ENCODE measurements at places on chromosomes 12 and 14. TPM values are rescaled to one million over a fixed set of nuclear protein-coding genes. Genes with fewer than 3 reads are reported as not detected.

The TUBA1A gene
- polyA plus RNA-seq = 429 TPM

GRCh38 chr14:77040741-77041653 is 12.5 kb upstream of the IRF2BPL start:
- no peak for DNase-seq

DNA sequence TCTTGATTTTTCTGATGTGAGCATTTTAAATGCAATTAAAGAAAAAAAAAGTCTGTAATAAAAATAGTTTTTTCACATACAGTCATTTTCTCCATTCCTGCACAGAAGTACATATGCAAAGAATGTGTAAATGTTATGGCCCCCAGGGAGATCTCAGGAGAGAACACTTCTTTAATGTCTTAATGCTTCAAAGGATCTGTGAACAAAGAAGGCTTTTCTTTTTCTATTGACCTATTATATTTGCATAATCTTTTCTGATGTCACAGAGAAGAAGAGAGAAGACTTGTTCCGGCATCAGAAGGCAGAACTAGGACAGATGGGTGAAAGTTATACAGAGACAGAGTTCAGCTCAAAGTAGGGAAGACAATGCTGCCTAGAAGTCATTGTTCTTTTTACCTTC is 413.5 kb upstream of the STXBP6 start:
- DNase-seq = no peak

GRCh38 chr12:512933-513332 is 53.2 kb downstream of the B4GALNT3 start:
- no peak for DNase-seq

The CACNA2D4 gene
- polyA plus RNA-seq = 1.8 TPM

GRCh38 chr14:100121643-100122480 is 37.6 kb downstream of the DEGS2 start:
- no peak for DNase-seq

- DNase-seq = no peak
Measured at GRCh38 chr14:100389497-100390104, 66.5 kb downstream of the SLC25A47 start.

DNA sequence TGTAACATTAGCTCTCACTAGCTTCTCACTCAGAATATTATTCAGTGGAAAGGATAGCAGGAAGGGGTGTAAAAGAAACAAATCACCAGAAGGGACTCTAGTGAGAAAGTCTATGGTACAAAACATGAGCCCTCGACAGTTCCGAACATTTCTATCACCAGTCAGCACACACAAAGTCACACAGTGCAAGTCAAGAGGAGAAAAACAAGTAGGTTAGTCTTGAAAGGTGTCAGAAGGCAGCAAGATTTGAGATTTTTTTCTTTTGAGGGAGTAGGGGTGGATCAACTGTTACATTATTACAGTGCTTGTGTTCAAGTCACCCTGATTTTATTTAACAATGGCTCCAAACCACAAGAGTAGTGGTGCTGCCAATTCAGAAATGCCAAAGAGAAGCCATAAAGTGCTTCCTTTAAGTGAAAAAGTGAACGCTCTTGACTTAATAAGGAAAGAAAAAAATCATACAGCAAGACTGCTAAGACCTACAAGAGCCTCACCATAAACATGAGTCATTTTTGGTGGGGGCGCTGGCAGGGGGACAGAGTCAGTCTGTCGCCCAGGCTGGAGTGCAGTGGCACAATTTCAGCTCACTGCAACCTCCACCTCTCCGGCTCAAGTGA is 42.3 kb downstream of the GNS start:
- DNase-seq = no peak

All from right renal cortex interstitium (tissue), 3 donors.